T-cell (primary cell): ENCODE measurements at places on chromosomes 7 and 10.
A peak's percentile ranks its signal among the peaks of the same experiment; 100 is the strongest.

GRCh38 chr10:6071181-6072175, 9.3 kb upstream of the IL2RA start:
- no peak for DNase-seq
- no peaks in the 10 kb centered on the region for H3K27me3 ChIP-seq
- peak overlapping the region; percentile 50 for H3K27ac ChIP-seq
- H3K4me3 ChIP-seq, result no peak overlapping the region
- peaks cover 41% of the 10 kb centered on the region for H3K4me1 ChIP-seq

DNA sequence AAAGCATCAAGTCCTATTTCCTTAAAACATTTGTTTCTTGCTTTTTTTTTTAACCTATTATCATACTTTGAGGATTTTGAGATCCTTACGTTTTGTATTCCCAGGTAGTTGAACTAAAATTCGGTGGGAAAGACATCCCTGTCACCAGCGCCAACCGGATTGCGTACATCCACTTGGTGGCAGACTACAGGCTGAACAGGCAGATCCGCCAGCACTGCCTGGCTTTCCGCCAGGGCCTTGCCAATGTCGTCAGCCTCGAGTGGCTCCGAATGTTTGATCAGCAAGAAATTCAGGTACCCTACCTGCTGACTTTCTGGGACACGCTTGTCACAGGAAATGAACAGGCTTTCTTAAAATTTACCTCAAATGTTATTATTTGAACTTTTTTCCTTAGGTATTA, 83.0 kb upstream of the DNAJB6 start:
- no peak for DNase-seq
- H3K36me3 ChIP-seq, result peaks cover 70% of the 10 kb centered on the region
- H3K27ac ChIP-seq, result no peak overlapping the region
- H3K4me3 ChIP-seq, result no peak overlapping the region
- no peaks in the 10 kb centered on the region for H3K4me1 ChIP-seq

- peak overlapping the region; percentile 93 for H3K27ac ChIP-seq
- H3K27me3 ChIP-seq, result no peaks in the 10 kb centered on the region
- DNase-seq, result no peak
- H3K36me3 ChIP-seq, result peaks cover 50% of the 10 kb centered on the region
These were observed 39.5 kb downstream of the FAM53B start for GRCh38 chr10:124704428-124705380.

DNA sequence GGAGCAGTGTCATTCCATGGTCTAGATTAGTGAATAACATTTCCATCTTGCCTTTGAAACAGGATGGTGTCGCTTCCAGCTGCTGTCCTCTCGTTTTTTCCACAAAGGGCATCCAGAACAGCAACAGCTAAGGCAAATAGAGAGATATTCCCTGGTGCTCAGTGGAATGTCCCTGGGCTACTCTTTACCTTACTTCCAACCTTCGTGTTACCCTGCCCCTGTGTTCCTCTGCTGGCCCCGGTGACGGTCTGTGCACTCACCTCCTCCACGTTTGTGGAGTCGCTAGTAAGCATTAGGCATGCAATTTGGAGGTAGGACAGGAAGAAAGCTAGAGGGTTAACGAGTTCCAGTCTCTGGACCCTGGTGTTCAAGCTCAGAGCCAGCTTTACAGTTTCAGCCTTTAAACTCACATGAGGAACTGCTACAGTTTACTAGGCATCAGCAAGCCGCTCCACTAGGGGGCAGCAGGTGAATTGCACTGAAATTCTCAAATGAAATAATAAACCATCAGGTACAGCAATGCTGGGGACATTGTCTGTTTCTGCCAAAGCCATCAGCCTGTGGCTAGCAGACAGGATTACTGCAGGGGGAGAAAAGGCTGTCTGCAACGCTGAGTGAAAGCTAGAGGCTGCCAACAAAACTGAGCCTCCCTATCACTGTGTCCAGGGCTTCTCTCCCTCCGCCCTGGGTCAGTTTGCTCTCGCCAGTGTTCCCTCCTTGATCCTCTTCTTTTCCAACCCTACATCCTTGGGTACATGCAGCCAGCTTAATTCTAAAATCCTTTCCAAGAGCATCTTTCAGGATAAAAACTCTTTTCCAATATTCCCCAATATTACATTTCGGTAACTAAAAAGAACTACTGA, 9.0 kb downstream of the MRPL32 start:
- no peak overlapping the region for H3K27ac ChIP-seq
- peaks cover 29% of the 10 kb centered on the region for H3K36me3 ChIP-seq
- no peak overlapping the region for H3K4me3 ChIP-seq

DNA sequence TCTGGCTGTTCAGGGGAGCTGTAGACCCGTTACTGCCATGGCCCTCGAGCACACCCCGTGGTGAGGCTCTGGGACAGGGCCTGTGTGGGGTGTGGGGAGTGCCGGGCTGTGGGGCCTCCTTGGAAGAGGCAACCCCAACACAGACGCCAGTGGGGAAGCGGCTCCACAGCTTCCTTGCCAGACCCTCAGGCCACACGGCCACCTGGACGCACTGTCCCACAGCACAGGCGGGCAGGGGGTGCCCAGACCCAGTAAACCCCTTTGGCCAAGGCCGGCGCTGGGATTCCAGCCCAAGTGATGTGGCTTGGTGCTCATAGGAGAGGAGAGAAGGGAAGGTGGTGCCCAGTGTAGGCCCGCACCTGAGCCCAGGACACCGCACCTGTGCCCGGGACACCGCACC, 12.9 kb upstream of the NKX6-2 start:
- DNase-seq, result no peak
- H3K4me3 ChIP-seq, result no peak overlapping the region
- peaks cover 17% of the 10 kb centered on the region for H3K27me3 ChIP-seq
- no peak overlapping the region for H3K27ac ChIP-seq
- H3K4me1 ChIP-seq, result no peaks in the 10 kb centered on the region

DNA sequence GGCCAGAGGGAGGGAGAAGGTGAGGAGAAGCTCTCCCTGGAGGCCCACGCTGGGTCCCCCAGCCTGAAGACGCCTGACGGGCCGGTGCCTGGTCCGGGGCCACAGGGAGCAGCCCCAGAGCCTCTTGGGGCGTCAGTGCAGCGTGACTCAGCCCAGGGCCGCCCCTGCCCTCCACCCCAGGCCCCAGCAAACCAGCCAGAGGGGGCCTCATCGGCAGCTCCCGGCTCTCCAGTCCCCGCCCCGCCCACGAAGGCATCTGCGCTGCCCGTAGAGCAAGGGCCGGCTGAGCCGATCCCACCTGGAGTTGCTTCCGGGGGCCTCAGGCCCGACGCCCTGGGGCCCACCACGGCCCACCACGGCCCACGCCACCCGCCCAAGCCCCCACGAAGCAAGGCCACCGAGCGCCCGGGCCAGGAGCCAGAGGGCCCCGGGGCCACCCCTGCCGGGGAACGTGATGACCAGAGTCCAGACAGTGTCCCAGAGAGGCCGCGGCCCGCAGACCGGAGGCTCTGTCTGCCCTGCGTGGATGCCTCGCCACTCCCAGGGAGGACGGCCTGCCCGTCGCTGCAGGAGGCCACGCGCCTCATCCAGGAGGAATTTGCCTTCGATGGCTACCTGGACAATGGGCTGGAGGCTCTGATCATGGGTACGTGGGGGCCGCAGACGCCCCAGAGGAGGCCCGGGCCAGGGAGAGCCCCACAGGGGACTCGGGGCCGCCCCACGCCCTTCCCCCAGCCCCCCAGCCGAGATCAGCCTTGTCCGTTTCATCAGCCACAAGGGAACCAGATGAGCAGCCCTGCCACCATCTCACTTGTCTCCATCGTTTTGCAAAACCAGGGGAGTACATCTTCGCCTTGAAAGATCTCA, 31.2 kb upstream of the UTF1 start:
- H3K4me3 ChIP-seq, result no peak overlapping the region
